ENCODE measurements at places on chromosomes 2 and 18.

DNA sequence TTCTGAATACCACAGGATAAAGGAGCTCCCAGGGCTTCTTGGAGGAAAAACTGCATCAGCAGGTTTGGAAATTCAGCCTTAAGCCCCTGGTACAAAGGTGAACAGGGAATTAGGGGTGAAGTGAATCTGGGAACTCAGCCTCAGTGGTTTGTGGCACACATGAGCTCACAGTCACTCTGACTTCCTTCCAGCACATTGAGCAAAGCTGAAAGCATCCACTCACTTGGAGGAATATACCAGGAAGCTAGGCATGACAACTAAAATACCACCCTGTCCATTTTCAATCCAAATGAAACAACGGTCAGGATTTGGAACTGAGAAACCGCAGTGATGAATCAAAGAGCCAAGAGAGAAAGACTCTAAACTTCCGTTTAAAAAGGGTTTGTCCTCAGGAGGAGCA is 216.1 kb downstream of the ICOS start:
- no peak for DNase-seq

GRCh38 chr18:55421308-55421614 is 166.7 kb downstream of the TCF4 start:
- no peak for DNase-seq

GRCh38 chr2:9753665-9754531 is 89.4 kb upstream of the TAF1B start:
- no peak for DNase-seq

- no peak for DNase-seq
Measured at GRCh38 chr2:215746226-215746886, 267.0 kb downstream of the MREG start.

DNA sequence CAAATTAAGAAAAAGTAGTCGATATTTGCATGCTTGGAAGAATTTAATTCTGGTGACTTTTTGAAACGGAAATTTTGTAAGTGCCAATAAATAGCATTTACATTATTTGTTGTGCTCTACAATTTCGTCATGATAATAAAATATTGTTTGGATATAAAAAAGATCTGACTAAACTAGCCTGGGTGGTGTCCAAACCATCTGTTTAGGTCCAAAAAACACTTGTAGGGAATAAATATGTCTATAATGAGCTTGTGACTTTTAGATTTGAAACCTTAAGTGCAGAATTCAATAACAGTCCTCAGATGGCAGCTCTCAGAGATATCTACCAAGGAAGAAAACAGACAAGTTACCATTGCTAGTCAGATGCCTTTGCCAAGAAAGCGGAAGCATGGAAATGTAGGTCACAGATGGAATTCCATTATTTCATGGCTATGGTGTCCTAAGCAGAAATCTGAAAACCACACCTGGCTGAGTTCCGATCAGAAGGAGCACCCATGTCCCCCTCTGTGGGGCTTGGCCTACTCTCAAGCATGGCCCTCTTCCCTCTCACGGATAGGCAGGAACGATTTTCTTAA is 731.1 kb downstream of the RNF144A start:
- no peak for DNase-seq

DNA sequence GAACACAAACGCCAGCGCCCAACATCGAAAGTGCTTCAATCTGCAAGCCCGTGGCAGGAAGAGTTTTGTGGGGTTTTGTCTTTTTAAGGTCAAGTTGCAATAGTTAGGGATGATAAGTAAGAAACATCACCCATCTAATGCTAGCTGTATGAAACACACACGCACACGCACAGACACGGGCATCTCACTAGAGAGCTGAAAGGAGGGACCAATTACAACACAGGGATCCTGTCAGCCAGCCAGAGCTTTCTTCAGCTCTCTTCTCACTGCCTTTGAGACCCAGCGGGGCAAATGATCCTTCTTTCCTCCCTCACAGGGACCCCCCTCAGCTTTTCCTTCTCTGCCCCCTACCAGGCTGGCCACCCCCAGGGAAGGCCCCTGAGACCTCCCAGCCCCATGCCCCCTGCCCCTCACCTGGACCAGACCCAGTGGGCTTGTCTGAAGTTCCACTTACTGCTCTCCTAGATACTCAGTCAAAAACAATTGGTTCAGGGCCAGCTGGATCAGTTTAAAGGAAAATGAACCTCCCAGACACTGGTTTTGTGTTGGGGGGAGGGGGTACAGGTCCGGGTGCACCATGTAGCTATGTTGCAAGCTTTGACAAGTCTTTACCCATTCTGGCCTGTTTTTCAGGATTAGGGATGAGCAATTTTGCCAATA is 17.9 kb downstream of the CYP26B1 start:
- no peak for DNase-seq

GRCh38 chr2:229572507-229573271 is 141.7 kb downstream of the DNER start:
- no peak for DNase-seq

- no peak for DNase-seq
Measured at GRCh38 chr2:41968182-41968578, 79.6 kb upstream of the PKDCC start.

DNA sequence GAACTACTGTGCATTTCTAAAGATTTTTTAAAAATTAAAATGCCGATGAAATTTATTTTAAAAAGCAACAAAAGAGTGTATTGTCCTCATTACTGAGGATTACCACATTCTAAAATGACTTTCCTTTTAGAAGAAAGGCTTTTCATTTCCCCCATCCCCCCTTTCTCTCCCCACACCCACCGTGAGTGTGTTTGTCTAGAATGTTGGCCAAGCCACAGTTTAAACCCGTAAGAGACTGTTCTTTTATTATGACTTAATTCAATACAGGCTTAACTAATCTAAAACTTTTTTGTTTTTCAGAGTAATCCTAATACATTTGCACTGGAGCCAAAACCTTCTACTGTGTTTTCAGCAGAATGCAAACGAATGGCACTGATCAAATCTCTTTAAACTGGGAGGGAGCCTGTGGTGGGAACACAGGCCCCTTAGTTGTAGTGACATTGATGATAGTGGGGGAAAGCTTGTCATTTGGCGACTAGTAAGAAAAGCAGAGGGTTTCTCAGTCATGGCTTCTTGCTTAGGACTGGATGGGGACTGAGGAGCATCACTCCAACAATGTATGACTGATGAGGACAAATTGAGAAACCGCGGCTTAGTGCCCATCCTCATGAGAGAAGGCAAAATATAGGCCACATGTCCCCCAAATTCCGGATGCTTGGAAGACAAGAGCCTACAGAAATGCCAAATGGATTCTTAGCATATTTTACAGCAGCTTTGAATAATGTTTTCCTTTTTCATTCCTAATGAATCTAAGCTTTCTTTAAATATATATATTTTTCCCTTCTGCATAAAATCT is 154.0 kb upstream of the SMIM21 start:
- no peak for DNase-seq

- DNase-seq = no peak
Measured at GRCh38 chr2:241514986-241515737, 6.8 kb upstream of the STK25 start.

Data from HS-27A (cell line).